ENCODE measurements at places on chromosomes 13 and 19.

DNA sequence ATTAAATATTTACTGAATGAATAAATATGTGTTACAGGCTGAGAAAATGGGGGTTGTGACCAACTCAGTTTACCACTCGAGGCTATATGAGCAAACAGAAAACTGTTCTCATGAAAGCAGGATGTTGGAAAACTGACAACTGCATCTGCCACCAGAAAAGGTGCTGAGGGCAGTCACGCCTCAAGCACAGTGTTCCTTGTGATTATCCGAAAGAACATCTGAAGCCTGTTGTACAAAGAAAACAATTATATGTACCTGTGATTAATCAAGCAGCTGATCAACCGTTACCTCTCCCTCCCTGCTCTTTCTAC is 6.2 kb upstream of the KLK13 start:
- DNase-seq, result no peak

GRCh38 chr13:52162279-52163101 is 3.1 kb upstream of the NEK3 start:
- DNase-seq, result no peak

GRCh38 chr19:2774953-2775555 is 8.0 kb downstream of the SGTA start:
- no peak for DNase-seq

DNA sequence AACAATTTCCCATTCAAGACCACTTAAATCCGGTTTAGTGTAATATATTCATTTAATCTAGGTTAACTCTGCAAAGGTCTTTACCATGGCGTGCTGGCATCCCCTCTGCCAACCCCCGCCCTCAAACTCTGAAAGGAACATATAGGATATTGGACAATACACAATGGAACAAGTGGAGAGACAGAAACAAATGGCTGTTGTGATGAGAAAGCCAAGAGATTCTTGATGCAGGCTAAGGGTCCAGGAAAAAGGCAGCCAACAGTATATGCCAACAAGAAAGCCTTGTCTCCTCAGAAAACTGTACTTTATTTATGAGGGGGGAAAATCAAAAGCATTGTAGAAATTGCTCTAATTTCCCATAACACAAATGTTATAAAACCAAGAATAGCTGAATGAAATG is 407.3 kb upstream of the SGCG start:
- DNase-seq, result no peak

- no peak for DNase-seq
These were observed 7.1 kb downstream of the KLF16 start for GRCh38 chr19:1856345-1856697.

- DNase-seq, result no peak
These were observed 78.7 kb downstream of the LRRC63 start for GRCh38 chr13:46290434-46290833.

- no peak for DNase-seq
These were observed 727 bp downstream of the CERS1 start for GRCh38 chr19:18895038-18895823.

DNA sequence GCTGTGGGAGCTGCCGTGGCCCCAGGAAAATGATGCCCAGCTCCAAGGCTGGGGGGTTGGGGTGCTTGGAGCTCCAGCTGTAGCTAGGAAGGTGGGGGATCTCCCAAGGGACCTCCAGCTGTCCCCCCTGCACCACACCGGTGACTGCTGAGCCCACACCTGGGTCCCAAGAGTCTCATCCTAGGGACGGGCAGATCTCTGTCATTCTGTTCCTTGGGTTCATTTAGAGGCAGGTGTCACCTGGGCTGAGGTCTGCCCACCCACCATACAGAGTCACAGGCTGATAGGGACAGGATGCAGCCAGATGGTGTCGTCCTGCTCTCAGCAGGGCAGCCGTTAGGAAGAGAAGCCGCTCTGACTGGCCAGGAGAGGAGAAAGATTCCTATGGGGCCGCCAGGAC is 5.3 kb downstream of the F2RL3 start:
- DNase-seq, result no peak

- no peak for DNase-seq
These were observed 122.3 kb upstream of the RNF113B start for GRCh38 chr13:98299235-98299965.

DNA sequence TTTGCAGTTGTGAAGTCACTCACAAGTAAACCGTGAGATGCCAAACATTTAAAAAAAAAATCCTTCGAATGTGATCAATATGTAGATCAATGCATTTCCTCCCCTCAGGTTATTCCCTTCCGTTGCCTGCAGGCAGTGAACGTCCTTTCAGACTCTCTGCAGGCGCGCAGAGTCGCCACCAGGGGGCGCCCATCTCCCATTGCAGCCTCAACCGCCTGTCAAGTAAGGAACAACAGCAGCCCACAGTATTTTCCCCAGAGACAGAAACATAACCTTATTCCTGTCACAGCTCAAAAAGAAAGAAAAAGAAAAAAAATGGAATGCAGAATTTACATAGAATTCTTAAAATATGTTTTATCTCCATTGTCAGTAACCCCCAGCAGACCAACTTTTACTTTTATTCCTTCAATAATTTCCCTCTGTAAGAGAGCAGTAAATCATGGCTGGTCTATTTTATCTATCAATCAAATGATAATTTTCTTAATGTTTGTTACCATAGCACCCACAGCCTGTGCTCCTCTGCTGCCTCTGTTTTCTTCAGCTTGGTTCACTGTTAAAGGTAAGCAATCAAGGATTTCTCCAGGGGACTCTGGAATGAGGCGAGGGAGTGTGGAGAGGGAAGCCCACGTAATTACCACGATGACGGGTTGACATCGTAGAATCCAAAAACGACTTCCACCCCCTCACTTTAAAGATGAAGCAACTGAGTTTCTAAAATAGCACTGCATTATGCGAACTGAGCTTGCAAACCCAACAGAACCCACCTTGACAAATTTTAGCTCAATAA is 637.6 kb upstream of the ARGLU1 start:
- DNase-seq, result no peak

DNA sequence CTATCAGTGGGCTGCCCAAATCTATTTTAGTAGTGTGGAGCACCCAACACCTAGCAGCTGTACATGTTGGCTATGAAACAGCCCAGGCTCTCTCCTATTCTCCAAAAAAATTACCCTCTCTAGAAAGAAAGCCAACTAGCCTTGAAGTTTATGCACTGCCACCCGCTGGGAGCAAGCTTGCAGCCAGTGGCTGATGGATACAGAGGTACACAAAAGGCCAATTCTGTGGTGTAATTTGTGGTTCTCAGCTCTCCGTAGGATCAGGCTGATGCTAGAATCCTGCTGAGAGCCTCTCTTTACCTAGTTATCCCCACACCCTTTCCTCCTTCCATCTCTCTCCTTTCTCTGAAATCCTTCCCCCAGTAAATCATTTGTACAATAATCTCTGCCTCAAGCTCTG is 1120.7 kb downstream of the DIAPH3 start:
- DNase-seq, result no peak

DNA sequence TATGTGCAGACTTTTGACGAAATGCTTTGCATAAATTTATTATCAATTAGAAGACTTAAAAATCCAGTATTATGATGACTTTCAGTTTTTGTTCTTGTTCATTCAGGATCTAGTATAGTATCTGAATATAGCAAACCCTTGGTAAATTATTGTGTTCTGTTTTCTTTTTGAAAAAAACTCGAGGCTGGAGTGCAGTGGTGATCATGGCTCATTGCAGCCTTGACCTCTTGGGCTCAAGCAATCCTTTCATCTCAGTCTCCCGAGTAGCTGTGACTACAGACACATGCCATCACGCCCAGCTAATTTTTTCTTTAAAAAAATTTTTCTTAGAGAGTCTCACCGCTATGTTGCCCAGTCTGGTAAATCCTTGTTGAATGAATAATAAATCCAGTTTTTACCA is 4.6 kb downstream of the FARP1 start:
- DNase-seq, result no peak

- no peak for DNase-seq
These were observed 337.8 kb downstream of the IRS2 start for GRCh38 chr13:109448629-109449028.

GRCh38 chr19:8615813-8616596 is 5.5 kb upstream of the ADAMTS10 start:
- no peak for DNase-seq

- DNase-seq, result no peak
These were observed 8.2 kb downstream of the SMIM24 start for GRCh38 chr19:3471954-3472655.

- no peak for DNase-seq
These were observed 36.2 kb upstream of the SLC46A3 start for GRCh38 chr13:28754698-28755545.

DNA sequence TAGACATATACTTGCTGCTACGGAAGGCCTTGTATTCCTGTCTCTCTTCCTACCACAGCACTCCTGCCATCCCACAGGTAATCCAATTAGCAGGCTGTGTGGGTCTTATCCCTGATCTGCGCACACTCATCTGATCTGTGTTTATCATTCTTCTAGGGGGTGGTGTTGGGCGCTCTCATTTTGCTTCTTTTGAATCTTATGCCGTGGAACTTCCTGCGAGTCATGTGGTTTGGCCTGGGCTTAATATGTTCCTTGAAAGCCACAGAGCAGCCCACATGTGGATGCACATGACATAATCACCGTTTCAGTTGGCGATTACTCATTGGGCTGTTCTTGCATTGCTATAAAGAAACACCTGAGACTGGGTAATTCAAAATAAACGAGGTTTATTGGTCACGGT is 7.5 kb downstream of the RASA3 start:
- DNase-seq, result no peak

DNA sequence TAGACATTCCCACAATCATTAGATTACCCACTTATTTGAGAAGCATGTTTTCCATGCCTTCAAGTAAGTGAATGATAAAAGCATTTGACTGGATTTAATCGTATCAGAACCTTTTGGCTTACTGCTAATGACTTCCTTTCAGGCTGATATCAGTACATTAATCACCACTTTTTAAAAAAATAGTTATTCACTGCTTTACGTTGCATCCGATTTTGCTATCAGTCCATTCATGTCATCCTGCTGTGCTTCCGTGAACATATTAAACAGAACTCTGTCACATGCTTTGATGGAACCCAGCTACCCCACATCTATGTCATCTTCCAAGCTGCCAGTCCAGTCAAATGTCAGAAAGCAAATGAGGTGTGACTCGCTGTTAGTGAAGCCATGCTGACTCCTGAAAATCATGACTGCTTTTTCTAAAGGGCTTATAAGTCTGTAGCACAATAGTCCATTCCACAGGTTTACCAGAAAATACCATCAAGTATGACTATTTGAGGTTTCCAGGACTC is 440.9 kb downstream of the IRS2 start:
- DNase-seq, result no peak

DNA sequence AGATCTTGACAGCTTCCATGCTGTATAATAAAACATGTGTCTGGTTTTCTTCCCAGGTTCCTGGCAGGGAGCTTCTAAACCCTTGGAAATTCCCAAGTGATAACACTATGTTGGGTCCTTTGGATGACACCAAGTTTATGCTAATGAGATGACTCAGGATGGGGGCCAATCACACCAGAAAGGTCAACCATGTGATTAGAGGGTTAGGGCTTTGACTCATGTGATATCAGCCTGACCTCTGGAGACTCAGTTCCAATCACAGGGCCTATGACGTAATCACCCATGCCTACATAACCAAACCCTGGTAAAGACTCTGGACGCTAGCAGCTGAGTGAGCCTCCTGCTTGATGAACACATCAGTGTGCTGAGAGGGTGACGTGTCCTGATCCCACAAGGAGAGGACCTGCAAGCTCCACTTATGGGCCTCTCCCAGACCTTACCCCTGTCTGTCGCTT is 203.6 kb downstream of the DCLK1 start:
- no peak for DNase-seq
